ENCODE measurements at places on chromosomes 6 and 20. TPM values are rescaled to one million over a fixed set of nuclear protein-coding genes. Genes with fewer than 3 reads are reported as not detected.

Gene PAK1IP1
- 24.5 TPM for total RNA-seq

Gene ROS1
- 0.29 TPM for total RNA-seq

Gene FNDC1
- total RNA-seq, result 0.05 TPM

Gene CYP21A2
- total RNA-seq, result not detected

Gene MCHR2
- total RNA-seq, result not detected

Gene LINC00237
- total RNA-seq, result not detected

Gene EYA2
- total RNA-seq, result 3.0 TPM

Gene HCRTR2
- total RNA-seq, result not detected

Gene SSTR4
- not detected for total RNA-seq

Gene PLEKHG1
- total RNA-seq, result 0.26 TPM

Gene RGS17
- total RNA-seq, result 3.5 TPM

Gene CITED2
- 25.0 TPM for total RNA-seq

Gene SCUBE3
- total RNA-seq, result 0.05 TPM

Gene GRM1
- 0.07 TPM for total RNA-seq

Gene SYCP2
- total RNA-seq, result 0.30 TPM

Gene ADA
- total RNA-seq, result 54.2 TPM

Gene LRRC1
- 4.7 TPM for total RNA-seq

Gene KCNS1
- total RNA-seq, result not detected

Gene CFAP61
- 0.92 TPM for total RNA-seq

Gene SYNGAP1
- total RNA-seq, result 3.5 TPM

Gene SIM1
- total RNA-seq, result not detected

Gene ENPP1
- 1.7 TPM for total RNA-seq

Gene KLHDC3
- 30.4 TPM for total RNA-seq

Gene ARID1B
- 15.7 TPM for total RNA-seq

Gene SCGN
- not detected for total RNA-seq

Gene RAET1L
- total RNA-seq, result 0.47 TPM

Gene CFAP206
- total RNA-seq, result 0.17 TPM

Gene OR12D3
- total RNA-seq, result not detected

Gene SLC22A2
- 0.23 TPM for total RNA-seq

Gene EDN1
- total RNA-seq, result 41.0 TPM

Gene TRIM10
- total RNA-seq, result not detected

Gene LTV1
- 34.9 TPM for total RNA-seq

Gene ACSS2
- 8.6 TPM for total RNA-seq

Gene FIG4
- 4.8 TPM for total RNA-seq

Gene RFX6
- total RNA-seq, result not detected

Gene PGBD1
- 4.8 TPM for total RNA-seq

Gene KIAA1755
- 0.21 TPM for total RNA-seq

Gene OLIG3
- not detected for total RNA-seq

Gene PAX1
- total RNA-seq, result not detected

Gene PSORS1C2
- total RNA-seq, result not detected

Gene ARFGEF3
- 0.59 TPM for total RNA-seq

Gene BPIFB4
- total RNA-seq, result not detected

Gene GTSF1L
- total RNA-seq, result not detected

Gene OGFR
- total RNA-seq, result 38.9 TPM

Gene CPXM1
- not detected for total RNA-seq

Gene MED20
- total RNA-seq, result 11.0 TPM

Gene SMLR1
- total RNA-seq, result not detected

Gene STX11
- total RNA-seq, result 1.8 TPM

Gene ADGB
- total RNA-seq, result not detected

Gene SLC4A11
- 7.8 TPM for total RNA-seq

Gene BTN1A1
- not detected for total RNA-seq

Gene NKX2-4
- not detected for total RNA-seq

Gene SNAI1
- total RNA-seq, result 18.7 TPM

Gene FUT9
- not detected for total RNA-seq

Gene CCM2L
- total RNA-seq, result 0.56 TPM

Gene TGM2
- 467 TPM for total RNA-seq

Gene COL11A2
- total RNA-seq, result 0.90 TPM

Gene NMBR
- not detected for total RNA-seq

Gene GSS
- total RNA-seq, result 51.3 TPM

All from A549 treated with RU486 at 1 μM for 4 hours (cell line).